Hematopoietic multipotent progenitor cell treated with erythropoietin and hydrocortisone succinate and interleukin-3 and kit ligand, for 8 days (in vitro differentiated cells): ENCODE measurements at places on chromosomes 6 and 20.

GRCh38 chr6:81766482-81767069 is 14.1 kb upstream of the TENT5A start:
- DNase-seq: peak; percentile 51

DNA sequence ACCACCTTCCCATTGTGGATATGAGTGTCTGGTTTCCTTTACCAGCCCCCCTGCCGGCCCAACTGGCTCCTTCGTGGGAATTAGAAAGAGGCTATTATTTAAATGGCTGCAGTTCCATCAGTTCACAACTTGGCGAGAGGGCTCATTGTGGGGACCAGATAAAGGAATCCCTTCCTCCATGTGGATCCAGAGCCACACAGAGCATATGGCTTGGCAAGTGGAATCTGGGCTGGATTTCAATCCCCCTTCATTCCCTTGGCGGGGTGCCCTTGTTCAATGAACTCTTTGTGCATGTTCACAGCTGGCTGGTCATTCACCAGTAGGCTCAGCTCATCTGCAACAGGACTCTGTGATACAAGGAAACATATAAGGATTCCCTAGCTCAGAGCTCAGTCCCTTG is 140.6 kb downstream of the OPN5 start:
- no peak for DNase-seq

DNA sequence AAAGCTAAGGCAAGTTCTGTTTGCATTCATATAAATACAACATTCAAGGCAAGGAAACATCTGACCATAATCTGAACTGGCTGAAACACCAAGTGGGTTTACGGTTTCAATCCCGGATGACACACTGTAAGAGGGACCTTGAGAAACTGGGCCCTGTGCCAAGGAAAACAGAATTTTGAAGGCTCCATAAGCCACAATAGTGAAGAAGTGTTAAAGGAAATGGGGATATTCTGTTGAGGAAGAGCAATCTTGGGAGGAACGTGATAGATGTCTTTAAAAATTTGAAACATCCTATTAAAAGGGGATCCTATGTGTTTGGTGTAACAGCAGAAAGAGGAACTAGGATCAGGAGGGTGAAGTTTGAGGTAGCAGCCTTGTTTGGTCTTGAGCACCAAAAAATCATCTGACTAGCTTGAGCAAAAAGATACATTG is 82.4 kb upstream of the TAB2 start:
- no peak for DNase-seq

- no peak for DNase-seq
These were observed 168.0 kb upstream of the CHD6 start for GRCh38 chr20:41786158-41786557.

GRCh38 chr20:9141921-9142320 is 73.0 kb downstream of the PLCB4 start:
- DNase-seq: no peak

DNA sequence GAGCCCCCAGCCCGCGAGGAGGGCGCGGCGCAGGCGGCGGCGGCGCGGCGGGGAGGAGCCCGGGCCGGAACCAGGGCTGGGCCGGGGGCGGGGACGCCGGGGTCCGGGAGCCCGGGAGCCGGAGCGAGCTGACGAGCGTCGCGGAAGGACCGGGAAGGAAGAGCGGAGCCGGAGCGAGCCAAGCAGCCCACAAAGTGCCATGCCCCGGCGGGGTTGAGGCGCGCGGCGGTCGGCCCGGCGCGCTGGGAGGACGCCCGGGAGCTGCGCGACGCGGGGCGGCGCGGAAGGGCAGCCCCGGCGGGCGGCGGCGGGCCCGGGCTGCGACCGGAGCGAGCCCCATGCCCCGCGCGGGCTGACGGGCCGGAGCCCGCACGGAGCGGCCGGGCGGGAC is 289 bp downstream of the FOXP4 start:
- DNase-seq: peak; percentile 47

GRCh38 chr6:14170128-14170527 is 52.6 kb downstream of the CD83 start:
- no peak for DNase-seq

- no peak for DNase-seq
These were observed 64.8 kb upstream of the RCAN2 start for GRCh38 chr6:46556053-46556452.

GRCh38 chr6:16978686-16979085 is 123.2 kb upstream of the STMND1 start:
- DNase-seq: no peak

DNA sequence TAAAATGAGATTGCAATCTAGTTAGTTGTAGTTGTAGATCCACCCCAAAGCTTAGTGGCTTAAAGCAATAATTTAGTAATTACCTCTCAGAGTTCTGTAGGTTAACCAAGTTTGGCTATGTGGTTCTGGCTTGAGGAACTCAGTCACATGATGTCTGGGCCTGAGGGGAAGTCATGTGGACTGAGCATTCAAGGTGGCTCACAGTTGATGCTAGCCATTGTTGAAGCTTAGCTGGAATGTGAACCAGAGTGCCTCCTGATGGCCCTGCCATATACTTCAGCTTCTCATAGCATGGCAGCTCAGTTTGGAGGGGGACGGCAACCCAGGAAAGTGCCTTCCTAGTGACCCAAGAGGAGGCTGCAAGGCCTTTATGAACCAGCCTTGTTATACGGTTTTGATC is 263.2 kb upstream of the RNF217 start:
- DNase-seq: no peak

DNA sequence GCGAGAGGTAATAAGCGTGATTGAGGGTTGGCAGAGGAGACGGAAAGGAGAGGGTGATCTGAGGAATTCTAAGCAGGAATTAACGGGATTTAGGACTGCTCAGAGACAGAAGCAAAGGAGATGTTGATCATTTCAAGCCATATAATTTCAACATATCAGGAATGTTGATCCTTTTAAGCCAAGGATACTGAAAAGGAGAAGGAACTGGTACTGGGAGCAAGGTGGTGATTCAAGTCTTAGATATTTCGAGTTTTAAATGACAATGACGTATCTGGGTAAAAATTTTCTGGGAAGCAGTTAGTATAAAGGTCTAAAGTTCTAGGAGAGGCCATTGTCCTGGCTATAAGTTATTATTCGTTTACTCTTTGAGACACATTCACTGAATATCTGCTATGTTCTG is 91.3 kb upstream of the OGFRL1 start:
- DNase-seq: no peak
